ENCODE measurements at places on chromosomes 11 and 22.
A peak's percentile ranks its signal among the peaks of the same experiment; 100 is the strongest.

GRCh38 chr22:39362932-39363331 lies 13.1 kb downstream of the SYNGR1 start:
- DNase-seq = no peak

GRCh38 chr11:45834298-45834756 lies 12.9 kb upstream of the CRY2 start:
- no peak for DNase-seq

GRCh38 chr22:40679249-40679963 lies at the start of gene MCHR1:
TSS of gene MCHR1 (plus strand) at chr22:40679484. CDS start at chr22:40679653, 169 bp downstream.
- no peak for DNase-seq

GRCh38 chr22:41367039-41367679 lies 14.6 kb upstream of the TEF start:
- DNase-seq = peak; percentile 91

DNA sequence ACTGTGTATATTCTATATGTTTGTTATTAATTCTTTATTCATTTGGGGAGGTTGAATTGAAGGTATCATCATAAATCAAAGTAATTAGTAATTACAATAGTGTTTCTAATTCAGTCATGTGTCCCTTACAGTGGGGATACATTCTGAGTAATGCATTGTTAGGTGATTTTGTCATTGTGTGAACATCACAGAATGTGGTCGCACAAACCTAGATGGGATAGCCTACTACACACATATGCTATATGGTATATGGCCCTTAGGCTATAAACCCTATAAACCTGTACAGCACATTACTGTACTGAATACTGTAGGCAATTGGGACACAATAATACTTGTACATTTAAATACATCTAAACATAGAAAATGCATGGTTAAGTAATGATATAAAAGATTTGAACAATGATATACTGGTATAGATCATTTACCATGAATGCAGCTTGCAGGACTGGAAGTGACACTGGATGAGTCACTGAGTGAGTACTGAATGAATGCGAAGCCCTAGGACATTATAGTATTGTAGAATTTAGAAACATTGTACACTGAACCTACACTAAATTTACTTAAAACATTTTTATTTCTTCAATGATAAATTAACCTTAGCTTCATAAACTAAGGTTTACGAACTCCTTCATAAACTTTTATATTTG lies 936.2 kb upstream of the CHORDC1 start:
- DNase-seq = no peak

DNA sequence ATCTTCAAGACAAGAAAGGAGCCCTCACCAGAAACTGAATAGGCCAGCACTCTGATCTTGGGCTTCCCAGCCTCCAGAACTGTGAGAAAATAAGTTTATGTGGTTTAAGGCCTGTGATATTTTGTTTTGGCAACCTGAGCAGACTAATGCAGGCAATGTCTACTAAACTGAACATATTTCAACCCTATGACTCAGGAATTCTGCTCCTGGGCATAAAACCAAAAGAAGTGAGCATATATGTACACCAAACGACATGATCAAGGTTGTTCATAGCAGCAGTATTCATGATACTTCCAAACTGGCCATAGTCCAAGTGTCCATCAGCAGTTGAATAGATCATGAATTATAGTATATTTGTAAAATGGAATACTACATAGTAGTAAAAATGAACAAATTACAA lies 29.0 kb downstream of the CSNK2A3 start:
- peak; percentile 31 for DNase-seq

DNA sequence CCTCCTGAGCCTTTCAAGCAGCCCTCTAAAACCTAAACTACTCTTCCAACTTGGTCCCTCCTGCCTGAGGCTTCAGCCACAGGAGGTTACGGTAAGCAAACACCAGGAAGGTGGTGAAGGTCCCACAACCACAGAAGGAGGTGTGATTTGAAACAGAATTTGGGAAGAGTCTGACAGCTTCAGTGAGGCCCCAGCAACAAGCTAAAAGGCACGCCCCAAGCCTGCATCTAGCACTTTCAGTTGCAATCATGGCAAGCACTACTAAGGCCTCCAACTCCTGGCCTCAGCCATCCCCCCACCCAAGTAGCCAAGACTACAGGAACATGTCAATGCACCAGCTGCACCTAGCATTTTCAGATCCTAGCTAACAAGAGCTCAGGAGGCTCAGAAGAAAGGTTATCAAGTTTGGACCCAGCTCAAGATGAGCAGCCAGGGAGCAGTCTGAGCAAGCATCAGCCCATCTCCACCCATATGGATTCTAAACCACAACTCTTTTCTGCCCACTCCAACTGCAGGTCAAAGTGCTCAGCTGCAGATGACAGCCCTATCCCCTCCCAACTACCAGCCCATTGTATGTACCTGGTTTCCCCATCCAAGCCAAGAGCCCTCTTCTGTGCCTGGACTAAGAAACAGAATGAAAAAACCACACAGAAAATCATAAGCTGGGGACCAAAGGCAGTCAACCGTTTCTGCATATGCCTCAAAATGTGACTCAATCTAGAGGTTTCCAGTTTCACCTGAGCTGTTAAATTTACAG lies 10.4 kb upstream of the AHNAK start:
- peak; percentile 20 for DNase-seq

DNA sequence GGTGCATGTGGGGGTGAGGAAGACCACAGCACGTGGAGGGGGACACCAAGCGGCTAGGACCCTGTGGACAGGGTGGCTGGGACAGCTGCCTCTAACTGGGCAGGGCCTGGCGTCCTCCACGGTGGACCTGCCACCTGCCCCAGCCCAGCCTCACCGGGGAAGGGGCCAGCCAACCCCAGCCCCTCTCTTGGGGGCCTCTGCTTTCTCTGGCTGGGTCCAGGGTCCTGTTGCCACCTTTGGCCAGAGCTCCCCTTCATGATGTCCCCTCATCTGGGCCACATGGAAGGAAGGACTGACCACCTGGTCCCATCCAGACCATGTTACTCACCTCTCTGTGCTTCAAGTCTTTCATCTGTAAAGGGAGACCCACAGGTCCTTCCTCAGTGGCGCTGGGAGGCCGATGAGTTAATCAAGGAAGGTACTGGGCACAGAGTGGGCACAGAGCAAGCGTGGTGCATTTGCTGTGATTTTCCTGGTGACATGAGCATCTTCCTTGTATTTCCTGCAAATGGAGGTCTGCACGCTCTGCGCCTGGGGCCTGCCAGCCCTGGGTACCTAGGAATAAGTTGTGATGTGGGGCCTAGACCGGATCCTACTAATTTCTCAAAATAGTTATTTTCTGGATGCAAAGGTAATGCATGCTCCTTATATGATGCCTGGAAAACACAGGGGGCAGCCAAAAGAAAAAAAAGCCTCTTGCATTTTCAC lies 538.4 kb downstream of the TBC1D22A start:
- DNase-seq = no peak

GRCh38 chr11:127000981-127001380 lies 411 bp upstream of the KIRREL3 start:
- no peak for DNase-seq

DNA sequence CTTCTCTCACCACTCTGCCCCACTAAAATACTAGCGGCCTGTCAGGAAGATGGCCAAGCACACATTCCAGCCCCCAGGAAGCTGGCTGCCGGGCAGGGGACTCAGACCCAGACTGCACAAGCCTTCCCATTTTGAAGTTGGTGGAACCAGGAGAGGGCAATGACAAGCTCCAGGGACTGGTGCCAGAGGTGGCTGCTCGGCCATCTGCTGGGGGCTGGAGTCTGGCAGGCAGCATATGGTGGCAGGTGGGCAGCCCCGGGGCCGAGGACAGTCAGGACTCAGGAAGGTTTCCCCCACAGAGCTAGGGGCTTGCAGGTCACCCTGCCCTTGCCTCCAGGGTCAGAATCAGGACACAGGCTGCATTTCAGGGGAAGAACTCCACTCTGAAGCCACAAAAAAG lies 22.6 kb downstream of the KCNJ5 start:
- DNase-seq = no peak

DNA sequence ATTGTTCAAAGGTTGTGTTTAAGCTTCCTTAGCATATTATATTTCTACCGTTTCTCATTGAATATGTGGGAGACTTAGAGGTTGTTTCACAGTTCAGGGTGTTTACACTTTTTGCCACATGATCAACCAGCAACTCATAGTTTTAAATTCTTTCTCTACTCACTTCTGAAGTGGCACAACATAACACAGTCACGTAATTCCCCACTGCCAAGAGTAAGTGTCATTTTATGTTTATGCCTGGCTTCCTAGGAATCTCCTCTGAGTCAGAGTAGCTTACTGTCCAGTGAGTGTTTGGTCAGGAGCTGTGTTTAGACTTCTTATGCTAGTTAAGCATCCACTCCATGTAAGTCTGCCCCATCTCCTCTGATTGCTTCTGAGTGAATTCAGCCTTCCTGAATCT lies 520.8 kb upstream of the KIRREL3 start:
- DNase-seq = no peak

DNA sequence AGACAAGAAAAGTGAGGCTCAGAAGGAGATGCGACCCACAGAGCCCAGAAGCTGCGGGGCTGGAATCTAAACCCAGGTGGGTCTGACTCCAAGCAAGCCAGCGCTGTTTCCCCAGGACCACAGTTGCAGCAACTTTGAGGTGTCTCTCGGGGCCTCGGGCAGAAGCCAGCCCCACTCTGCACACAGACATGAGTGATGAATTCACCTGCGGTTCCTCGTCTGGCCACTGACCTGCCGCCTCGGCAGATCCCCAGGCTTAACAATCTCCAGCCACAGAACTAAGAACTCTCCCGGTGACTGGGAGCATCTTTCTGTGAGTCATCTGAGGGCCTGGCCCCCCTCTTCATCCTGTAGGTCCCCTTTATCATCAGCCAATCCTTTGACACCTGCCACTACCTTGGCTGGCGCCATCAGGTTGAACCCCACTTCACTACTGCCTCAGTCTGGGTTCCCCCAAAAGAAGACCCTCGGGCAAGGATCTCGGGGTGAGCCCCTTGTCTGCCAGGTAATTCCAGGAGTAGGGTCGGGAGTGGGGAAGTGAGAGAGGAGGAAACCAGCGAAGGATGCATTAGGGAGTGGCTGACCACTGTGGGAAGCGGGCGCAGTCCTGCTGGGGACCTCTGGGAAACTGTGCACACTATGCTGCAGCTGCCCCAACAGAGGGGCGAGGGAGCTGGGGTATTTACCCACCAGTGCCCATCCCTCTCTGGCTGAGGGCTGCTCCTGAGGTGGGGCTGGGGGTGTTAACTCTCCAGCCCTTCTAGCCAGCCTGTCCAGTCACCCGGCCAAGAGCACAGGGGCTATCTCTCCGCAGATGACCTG lies 33.0 kb upstream of the MN1 start:
- no peak for DNase-seq

GRCh38 chr11:65639623-65640482 lies 2.0 kb downstream of the SIPA1 start:
- DNase-seq = no peak

GRCh38 chr11:102112509-102112821 lies 2.2 kb downstream of the YAP1 start:
- DNase-seq = no peak

- DNase-seq = peak; percentile 18
These were observed 156.2 kb upstream of the PDGFD start for GRCh38 chr11:104320097-104320496.

DNA sequence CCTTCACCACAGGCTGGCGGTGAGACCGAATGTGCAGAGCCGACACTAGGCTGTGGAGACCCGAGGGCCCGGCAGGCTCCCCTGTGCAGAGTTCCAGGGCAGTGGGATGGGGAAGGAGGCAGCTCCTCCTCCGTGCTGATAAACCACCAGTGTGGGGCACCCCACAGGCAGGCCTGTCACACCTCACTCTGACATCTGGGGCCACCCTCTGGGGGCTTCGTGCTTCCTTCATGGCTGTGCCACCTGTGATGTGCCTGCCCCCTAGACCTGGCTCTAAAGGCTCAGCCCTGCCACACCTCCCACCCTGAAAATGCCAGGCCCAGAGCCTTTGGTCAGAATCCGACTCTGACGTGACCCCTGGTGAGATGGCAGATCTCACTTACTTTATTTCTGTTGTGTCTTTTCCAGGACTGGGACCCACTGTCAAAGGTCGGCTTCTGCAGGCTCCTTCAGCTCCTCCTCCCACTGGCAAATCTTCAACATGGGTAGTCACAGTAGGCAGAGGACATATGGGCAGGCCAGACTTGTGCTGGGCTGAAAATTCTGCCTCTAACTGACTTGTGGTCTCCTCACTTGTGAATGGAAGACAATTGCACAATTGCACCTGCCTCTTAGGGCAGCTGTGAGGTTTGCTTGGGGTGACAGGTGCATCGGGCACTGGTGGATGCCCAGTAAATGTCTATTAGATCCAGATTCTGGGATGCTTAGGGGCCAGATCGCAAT lies 46.2 kb upstream of the TSKU start:
- DNase-seq = no peak

DNA sequence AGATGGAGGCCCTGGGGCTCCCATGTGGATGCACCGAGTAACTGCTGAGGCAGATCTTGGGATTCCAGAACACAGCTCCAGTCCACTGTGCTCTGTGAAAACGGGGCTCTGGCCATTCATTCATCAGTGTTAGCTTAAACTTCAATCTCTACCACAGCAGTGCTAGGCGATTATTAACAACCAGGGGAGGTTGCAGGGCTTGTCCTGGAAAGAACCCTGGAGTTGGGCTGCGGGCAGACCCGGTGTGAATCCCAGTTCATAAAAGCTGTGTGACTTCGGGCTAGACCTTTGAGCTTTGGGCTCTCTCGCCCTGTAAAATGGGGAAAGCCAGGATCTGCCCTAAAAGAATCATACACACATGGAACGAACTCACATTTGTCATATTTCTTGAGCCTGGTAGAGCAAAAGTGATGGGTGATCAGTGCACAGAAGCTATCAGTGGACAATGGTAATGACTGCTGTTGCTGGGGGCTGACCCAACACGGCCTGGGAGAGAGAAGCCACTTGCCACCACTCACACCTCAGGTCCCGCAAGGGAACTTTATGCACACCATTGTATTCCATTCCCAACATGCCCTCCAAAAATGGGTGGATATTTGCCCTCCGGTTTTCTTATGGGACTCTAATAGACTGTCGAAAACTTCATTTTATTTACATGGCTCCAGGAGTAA lies 15.6 kb upstream of the CRYBB3 start:
- no peak for DNase-seq

GRCh38 chr11:65932558-65932919 lies 12.7 kb upstream of the TSGA10IP start:
- DNase-seq = no peak

GRCh38 chr22:46143491-46144147 lies 6.7 kb upstream of the PPARA start:
- DNase-seq = no peak

GRCh38 chr22:33024626-33025025 lies 33.6 kb downstream of the SYN3 start:
- DNase-seq = peak; percentile 84

- no peak for DNase-seq
These were observed 161.5 kb upstream of the ISX start for GRCh38 chr22:34904486-34904885.

DNA sequence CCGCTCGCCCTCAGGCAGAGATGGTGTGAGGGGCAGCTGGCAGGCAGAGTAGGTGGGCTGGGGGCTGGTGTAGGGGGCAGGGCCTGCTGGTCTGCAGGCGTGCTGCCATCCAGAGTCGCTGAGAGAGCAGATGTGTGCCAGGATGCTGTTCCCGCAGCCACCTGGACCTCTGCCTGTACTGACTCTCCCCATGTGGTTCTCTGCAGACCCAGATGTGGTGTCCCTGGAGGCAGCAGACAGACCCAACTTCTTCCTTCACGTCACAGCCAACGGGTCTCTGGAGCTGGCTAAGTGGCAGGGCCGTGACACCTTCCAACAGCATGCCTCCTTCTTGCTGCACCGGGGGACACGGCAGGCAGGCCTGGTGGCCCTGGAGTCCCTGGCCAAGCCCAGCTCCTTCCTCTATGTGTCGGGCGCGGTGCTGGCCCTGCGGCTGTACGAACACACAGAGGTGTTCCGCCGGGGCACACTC lies 58.6 kb downstream of the OTOG start:
- DNase-seq = no peak

Measured in NCI-H226 (cell line).